ENCODE measurements at places on chromosomes 6 and 20.

GRCh38 chr6:10331334-10331968 lies 83.4 kb downstream of the TFAP2A start:
- DNase-seq, result no peak

DNA sequence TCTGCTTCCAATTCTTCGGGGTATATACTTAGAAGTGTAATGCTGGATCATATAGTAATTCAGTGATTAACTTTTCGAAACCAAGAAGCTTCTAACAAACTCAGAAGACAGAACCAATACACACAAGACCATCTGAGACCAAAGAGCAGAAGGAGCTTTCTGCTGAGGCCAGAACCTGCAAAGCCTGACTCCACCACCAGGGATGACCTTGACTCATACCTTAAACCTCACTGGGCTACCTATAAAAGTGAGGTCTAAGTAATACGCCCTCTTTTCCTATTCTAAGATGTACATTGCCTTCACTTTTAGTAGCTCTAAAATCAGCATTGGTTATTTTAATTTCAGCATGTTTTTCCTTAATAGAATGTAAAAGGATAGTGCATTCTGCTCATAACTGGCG lies 84.8 kb downstream of the FOXF2 start:
- no peak for DNase-seq

DNA sequence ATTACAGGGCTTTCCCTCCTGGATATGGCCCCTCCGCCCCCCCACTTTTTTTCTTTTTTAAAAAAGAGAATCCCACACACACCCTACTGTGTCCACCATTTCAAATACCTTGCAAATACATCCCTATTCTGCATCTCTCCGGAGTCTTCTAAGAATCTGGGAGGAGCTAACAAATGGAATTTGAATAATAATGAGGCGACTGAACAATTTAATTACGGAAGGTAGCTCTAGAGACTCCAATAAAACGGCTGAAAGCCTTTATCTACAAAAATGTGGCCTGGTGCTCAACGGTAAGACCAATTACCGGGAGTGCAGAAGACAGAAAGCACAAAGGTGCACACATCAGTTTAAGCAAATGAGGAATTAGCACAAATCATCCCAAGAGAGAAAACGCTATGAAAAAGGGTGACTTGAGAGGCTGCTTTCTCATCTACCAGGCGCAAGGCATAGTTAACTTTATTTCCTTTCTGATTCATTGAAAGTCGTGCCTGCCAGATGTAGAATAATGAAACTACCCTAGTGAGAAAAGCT lies 1.8 kb downstream of the RRAGD start:
- no peak for DNase-seq

- DNase-seq, result no peak
Observed at GRCh38 chr20:57650756-57651483, 30.7 kb upstream of the ZBP1 start.
